ENCODE measurements at places on chromosomes 7 and 10. TPM values are rescaled to one million over a fixed set of nuclear protein-coding genes. Genes with fewer than 3 reads are reported as not detected.

RBP4 gene
- 59.9 TPM for total RNA-seq

DNA sequence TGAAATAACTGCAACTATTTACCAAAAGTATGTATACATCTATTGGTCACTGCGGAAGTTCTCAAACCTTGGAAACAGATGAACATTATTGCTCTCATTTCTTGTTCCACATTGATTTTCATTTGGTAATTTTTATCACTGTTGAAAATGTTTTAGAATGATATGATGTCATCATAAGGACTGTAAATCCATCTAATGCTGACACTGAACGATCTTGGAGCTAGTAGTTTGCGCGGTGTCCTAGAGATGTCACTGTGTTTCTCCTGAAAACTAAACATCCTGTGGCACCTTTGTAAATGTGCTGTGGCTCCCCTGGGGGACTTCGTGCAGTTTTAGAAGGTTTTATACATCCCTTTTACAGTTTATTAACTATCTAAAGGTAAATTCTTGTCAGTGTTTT lies 73.5 kb downstream of the DNAJB9 start:
- DNase-seq = no peak

ADGRA1 gene
- total RNA-seq = not detected

ZKSCAN1 gene
- total RNA-seq = 173 TPM

SMNDC1 gene
- 26.6 TPM for total RNA-seq

- no peak for DNase-seq
These were observed 746.7 kb downstream of the NRG3 start for GRCh38 chr10:82621680-82622079.

- no peak for DNase-seq
These were observed 19.5 kb downstream of the SEPHS1 start for GRCh38 chr10:13328613-13329012.

DNA sequence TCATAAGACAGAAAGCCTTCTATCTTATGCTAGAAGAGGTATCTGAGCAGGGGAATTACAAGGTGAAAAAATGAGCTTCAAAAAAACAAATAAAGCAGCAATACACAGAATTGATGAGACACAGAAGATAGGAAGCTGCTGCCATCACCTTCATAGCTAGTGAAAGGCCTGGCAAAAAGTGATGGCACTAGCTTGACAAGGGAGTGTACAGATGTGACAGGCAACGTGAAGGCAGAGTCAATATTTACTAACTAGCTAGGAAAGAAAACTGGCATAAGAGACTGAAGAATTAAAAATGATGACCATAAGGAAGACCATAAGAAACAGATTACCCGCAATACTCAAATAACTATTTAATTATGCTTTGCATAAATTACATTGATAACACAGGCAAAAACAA lies 9.4 kb downstream of the GPR22 start:
- no peak for DNase-seq

ECHDC3 gene
- total RNA-seq = 4.1 TPM

CTAGE6 gene
- total RNA-seq = 0.60 TPM

- DNase-seq = no peak
These were observed 8.3 kb downstream of the CELF2 start for GRCh38 chr10:11025978-11026377.

GRCh38 chr7:696426-696811 lies 30.1 kb upstream of the DNAAF5 start:
- DNase-seq = no peak

DNA sequence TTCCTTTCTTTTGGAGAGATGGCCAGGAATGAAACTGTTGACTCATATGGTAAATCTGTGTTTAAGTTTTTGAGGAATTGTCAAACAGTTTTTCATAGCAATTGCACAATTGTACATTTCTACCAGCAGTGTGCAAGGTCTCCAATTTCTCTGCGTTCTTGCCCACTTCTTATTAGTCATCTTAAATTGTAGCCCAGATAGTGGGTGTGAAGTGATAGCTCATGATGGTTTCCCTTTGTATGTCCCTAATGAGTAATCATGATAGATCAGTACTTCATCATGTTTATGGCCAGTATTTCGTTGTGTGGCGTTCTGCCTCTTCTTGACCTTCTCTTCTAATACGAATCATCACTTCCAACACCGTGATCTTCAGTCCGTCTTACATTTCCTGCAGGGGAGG lies 136.3 kb downstream of the DOCK1 start:
- DNase-seq = no peak

Measured in mucosa of gallbladder (tissue), 1 donor.